Activated CD4-positive, alpha-beta T cell treated with anti-CD3 and anti-CD28 coated beads, Interleukin-2, amount 50 U/mL, for 1 hour (primary cell): ENCODE measurements at places on chromosomes 1 and 21.

- DNase-seq: peak; percentile 5
Observed at GRCh38 chr21:41899426-41900202, 20.5 kb upstream of the PRDM15 start.

- no peak for DNase-seq
Observed at GRCh38 chr1:187624812-187625545, 796.2 kb downstream of the PLA2G4A start.

DNA sequence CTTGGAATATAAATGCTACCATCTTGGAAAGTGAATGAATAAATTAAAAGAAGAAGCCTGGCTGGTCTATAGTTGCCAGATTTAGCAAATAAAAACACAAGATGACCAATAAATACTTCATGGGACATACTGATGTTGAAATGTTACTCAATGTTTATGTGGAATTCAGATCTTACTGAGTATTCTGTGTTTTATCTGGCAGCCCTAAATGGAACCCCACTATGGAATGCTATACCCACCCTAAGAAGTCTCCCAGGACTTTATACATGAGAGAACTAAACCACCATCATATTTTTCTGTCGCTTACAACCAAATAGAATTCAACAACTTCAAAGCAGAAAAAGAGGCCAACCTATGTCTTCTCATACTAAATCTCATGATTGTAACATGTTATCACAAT, 177.6 kb upstream of the HMCN1 start:
- no peak for DNase-seq

- DNase-seq: no peak
Observed at GRCh38 chr1:97061604-97062003, 340.0 kb downstream of the PTBP2 start.

DNA sequence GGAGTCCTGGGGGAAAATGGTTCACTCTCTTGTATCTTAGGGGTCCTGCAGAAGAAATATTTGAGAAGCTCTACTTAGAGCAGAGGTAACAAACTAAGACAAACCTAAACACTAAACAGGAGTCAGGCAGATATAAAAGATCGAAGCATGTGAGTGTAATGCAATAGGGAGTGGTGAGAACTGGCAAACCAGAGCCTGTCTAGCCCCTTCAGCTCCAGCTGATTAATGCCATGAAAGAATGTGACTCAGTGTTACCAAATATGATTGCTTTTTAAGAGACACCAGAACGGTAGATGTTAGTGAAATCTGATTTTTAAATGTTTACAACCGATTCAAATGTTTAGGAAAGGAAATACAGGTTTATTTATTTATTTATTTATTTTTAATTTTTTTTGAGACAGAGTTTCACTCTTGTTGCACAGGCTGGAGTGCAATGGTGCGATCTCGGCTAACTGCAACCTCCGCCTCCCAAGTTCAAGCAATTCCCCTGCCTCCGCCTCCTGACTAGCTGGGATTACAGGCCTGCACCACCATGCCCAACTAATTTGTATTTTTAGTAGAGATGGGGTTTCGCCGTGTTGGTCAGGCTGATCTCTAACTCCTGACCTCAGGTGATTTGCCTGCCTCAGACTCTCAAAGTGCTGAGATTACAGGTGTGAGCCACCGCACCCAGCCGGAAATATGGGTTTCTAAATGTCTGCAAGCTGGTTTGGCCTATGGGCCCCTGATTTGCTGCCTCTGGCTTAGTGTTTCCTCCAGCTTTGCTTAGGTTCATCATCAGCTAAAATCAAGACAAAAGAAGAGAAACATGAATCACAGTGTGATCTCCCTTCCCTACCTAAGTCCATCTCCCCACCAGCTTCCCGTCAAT, 12.2 kb downstream of the TXNIP start:
- peak; percentile 35 for DNase-seq

- no peak for DNase-seq
Observed at GRCh38 chr1:5648410-5649165, 343.6 kb downstream of the NPHP4 start.
